ENCODE measurements at places on chromosomes 1 and 21.

- no peak for DNase-seq
Measured at GRCh38 chr1:3515774-3516480, 61.5 kb downstream of the ARHGEF16 start.

DNA sequence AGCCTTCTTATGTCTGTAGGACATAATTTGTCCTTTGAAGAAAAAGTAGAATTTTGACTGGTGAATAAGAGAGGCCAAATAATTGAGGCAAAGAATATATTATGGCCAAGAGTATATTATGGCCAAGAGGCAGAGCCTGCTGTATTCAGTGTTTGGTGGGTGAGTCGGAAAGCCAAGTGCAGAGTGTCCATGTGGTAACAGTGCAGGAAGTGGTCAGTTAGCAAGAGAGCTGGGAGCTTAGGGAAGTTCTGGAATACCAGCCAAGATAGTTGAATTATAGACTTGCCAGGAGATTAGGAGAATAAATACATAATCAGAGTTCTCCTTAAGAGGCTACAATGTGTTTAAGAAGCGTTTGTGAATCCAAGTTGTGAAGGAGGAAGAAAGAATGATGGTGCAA, 131.5 kb upstream of the LMO4 start:
- DNase-seq, result no peak

GRCh38 chr21:44466996-44467858, 11.9 kb downstream of the LRRC3 start:
- DNase-seq, result no peak

DNA sequence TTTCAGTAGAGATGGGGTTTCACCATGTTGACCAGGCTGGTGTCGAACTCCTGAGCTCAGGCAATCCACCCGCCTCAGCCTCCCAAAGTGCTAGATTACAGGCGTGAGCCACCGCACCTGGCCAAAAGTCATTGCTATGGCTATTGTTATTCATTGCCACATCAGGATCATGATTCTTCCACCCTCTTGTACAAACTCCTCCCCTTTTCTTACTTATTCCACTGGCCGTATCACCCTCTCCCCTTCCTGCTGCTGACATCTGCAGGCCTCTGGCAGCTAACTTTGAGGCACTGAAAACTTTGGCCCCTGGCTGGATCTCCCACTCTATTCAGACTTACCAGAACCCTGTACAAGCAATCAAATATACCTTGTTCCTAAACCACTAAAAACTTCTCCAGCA, 10.9 kb downstream of the TMEM53 start:
- DNase-seq, result no peak

DNA sequence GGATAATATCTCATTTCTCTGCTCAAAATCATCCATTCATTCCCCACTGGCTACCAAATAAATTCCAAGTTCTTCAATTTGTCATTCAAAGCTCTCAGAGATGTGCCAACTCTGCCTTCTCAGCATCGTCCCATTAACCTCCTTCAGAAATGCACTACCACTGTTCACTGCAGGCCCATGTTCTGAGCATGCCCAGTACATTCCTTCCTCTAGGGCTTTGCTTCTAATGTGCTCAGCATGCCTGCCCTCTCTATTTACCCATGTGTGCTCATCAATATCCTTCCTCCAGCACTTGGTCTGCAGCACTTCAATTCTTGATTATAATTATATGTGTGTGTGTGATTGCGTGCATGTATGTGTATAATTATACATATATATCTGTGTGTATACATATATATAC, 36.1 kb upstream of the RGS8 start:
- no peak for DNase-seq

GRCh38 chr1:167268347-167268787, 47.7 kb downstream of the POU2F1 start:
- no peak for DNase-seq

DNA sequence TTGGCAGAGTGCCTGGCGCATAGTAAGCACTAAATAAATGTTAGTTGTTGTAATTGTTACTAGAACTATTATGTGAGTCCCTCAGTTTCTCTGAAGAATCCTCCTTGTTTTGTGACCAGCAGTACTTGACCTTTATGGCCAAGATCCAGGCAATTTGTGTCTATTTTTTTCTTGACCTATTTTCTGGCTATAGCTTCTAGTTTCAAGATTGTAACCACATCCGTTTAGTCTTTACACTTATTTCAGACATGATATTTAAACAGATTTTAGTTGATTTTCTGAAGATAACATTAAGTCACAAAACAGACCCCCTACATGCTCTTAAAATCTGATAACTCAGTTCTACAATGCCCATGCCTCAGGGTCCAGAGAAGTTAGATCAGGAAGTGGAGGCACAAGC, 50.3 kb downstream of the CDC7 start:
- no peak for DNase-seq

DNA sequence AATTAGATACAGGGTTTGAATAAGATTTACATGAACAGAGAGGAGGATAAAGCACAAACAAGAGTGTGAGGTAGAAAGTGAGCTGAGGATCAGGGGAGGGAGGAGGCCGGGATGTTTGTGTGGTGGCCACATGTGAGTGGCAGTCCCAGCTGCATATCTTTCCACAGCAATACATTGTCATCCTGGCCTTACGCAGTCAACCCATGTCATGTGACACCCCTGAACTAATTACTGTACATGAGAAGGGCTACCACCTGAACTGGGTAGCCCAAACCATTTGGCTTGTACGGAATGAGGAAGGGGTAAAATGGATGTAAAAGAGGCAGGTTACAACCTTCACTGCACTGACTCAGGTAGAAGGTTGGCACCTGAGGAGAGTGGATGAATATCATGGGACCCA, 4.2 kb downstream of the SLAMF7 start:
- no peak for DNase-seq

GRCh38 chr1:216563087-216563486, 139.8 kb upstream of the USH2A start:
- no peak for DNase-seq

Data from COLO829 (cell line).